ENCODE measurements at places on chromosomes 11 and 22.

DNA sequence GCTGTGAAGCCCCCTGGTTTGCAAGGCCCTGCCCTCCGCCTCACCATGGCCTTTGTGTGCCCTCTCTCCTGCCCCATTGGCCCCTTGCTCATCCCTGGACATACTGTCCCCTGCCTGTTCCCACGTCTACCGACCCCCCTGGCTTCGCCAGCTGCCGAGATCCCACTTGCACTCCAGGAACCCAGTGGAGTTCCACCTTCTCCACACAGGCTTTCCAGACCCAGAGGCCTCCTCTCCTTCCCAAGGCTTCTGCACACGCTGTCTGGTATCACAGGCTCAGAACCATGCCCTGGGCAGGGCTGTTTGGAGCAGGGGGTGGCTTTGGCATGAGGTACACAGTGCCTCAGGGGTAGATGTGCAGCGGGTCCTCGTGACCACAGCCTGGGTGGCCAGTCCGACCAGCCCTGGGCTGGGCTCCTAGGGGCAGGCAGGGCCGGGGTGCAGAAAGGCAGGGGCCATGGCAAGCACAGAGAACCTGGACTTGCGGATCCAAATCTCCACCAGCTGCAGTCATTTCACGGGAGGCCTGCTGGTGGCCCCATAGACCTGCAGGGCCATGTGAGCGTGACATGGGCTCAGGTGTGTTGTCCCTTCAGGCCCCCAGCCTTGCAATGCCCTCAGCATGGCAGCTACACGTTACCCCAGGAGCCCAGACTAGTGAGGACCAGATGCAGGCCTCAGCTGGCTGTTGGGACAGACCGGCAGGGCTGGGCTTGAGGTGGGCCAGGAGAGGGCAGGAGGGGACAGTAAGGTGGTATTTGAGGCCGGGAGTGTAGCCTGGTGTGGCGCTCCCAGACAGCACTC, 9.5 kb downstream of the GRK2 start:
- peak; percentile 27 for DNase-seq

DNA sequence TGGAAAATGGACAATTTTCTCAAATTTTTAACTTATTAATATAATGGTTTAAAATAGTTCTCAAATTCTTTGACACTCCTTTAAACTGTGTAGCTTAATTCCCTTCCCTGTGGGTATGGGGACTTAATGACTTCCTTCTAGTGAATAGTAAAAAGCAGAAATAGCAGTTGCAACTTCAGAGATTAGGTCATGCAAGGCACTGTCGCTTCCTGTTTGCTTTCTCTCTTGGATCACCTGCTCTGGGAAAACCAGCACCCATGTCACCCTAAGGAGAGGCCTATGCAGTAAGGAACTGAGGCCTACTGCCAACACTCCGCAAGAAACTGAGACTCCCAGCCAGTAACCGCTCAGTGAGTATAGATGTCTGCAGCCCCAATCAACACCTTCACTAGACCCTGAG, 5.5 kb upstream of the PANX3 start:
- DNase-seq: no peak

DNA sequence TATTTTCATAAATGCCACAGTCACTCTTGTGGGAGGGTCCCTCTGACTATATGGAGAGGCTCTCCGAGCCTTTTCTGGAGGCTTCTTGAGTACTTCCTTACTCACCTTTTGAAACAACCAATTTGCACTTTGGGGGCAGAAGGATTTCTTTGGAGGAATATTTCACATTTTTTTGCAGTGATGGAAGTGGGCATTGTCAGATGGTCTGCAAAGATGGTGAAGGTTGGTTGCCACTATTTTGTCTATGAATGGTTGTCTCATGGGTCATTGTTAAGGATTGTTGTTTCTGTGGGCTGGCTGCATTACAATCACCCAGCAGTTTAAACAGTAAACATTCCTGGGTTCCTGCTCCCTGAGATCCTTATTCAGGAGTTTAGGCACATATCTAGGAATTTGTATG, 388.2 kb downstream of the TMEM135 start:
- DNase-seq: no peak

GRCh38 chr11:99371257-99371656, 350.5 kb downstream of the CNTN5 start:
- no peak for DNase-seq

DNA sequence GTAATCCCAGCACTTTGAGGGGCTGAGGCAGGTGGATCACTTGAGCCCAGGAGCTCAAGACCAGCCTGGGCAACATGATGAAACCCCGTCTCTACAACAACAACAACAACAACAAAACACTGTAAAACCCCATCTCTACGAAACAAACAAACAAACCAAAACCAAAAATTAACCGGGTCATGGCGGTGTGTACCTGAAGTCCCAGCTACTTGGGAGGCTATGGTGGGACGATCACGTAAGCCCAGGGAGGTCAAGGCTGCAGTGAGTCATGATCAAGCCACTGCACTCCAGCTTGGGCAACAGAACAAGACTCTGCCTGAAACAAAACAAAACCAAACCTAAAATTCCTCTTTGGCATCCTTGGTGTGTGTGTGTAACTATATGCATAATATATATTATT, 7.0 kb upstream of the POLA2 start:
- no peak for DNase-seq

GRCh38 chr11:110298301-110298765, 1.9 kb upstream of the RDX start:
- no peak for DNase-seq

DNA sequence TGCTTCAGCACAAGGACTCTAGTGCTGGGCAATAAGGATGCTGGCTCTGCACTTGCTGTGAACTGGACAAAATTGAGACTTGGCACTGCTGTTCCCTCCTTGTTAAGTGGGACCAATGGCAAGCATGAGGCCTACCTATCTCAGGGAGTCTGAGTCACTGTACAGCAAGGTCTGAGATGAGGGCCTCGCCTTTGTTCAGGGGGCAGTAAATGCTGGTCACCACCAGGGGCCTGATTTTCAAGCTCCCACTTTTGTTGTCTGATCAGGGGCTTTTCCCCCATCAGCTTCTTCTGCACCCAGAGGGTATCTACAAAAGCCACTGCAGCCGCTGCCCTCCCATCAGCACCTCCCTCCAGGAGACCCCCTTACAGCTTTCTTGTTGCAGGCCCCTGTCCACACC, 22.8 kb downstream of the DHCR7 start:
- no peak for DNase-seq

DNA sequence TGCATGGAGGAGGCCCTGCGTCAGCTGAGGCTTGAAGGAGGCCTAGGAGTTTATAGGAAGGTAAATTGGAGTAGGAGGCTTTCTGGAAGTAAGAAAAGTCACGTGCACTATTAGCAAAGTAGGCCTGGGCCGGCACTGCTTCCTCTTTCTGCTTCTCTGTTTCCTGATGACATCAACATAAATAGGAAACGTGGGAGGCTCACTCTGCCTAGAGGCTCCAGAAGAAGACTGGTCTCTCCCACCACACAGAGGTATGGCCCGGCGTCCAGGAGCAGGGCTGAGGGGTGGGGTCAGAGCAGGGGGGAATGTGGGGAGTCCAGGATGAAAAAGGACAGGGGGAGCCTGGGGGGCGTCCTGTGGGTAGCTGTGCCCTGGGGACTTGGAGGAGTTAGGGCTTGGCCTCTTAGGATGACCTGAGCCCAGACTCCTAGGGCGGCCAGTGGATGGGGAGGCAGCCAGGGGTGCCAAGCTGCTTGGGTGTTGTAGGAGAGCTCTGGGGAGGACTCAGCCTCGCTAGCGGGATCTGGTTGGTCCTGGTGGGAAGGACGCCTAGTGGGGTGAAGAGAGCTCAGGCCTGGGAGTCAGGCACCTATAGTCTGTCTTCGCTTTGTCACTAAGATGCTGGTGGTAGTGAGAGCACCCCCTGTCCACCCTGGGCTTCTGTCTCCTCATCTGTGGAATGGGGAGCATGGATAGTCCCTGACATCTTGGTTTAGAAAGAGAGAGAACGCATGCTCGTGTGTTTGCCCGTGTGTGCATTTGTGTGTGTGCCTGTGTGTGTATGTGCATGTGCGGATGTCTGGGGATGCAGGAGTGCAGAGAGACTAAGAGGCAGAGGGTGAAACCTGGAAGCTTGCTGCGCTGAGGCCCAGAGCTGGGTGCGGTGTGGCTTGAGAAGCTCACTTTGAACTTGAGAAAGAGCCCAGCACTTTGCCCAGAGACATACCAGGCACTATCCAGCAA, at the start of gene CSF2RB:
Gene CSF2RB (plus strand): TSS at position 202 of the 963 bp plus-strand sequence. CDS start 8,580 bp downstream, outside the sequence.
- no peak for DNase-seq

GRCh38 chr11:65782816-65783228, 2.0 kb upstream of the AP5B1 start:
- DNase-seq: no peak

DNA sequence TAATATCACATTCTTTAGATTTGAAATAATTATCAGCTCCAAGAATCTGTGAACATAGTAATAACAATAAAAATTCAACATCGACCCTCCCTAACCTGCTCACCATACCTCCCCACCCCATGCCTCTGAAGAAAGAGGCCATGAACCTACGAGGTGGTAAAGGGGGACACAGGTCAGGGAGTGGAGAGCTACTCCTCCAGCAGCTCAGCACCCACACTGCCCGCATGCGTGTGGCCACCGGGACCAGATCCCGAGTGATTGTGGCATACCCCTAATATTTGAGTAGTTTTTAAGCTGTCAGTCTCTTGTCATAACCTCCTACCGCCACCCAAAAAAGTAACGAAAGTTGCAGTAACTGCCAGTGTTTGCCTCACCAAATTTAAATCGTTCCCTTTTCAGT, 16.8 kb upstream of the ADSL start:
- DNase-seq: no peak
